ENCODE measurements at places on chromosomes 5 and 9.

DNA sequence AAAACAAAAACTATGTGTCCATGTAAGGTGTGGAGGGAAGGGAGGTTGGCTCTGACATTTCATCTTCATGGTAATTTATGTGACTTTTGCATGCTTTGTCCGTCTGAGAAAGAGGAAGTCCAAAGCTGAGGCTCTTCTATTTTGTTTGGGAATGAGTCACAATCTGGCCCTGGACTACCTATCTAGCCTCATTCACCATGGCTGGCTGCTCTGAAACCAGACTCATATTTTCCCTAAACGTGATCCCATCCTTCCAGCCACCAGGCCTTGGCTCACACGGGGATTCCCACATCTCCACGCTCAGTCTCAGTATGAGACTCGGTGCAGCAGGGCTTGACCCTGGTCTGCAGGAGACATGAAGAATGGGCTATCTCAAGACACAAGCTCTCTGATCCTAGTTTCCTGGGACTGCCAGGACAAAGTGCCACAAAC, 672.8 kb downstream of the ACTL7B start:
- no peak for DNase-seq

GRCh38 chr9:89505911-89506310, 8.0 kb upstream of the SEMA4D start:
- no peak for DNase-seq

- DNase-seq = no peak
Observed at GRCh38 chr9:128610897-128611296, 45.8 kb downstream of the DYNC2I2 start.

- no peak for DNase-seq
Observed at GRCh38 chr9:106417685-106418084, 445.3 kb upstream of the ZNF462 start.
